ENCODE measurements at places on chromosomes 7 and 10.

- no peak for DNase-seq
Observed at GRCh38 chr7:5539013-5539411, 115.4 kb upstream of the TNRC18 start.

- DNase-seq = no peak
Observed at GRCh38 chr10:52514481-52514880, 200.4 kb downstream of the DKK1 start.

GRCh38 chr7:110830778-110831177 lies 260.1 kb upstream of the LRRN3 start:
- DNase-seq = no peak

- no peak for DNase-seq
Observed at GRCh38 chr7:116194115-116194514, 16.2 kb upstream of the TES start.

- no peak for DNase-seq
Observed at GRCh38 chr10:30454744-30455510, 20.9 kb downstream of the MAP3K8 start.

DNA sequence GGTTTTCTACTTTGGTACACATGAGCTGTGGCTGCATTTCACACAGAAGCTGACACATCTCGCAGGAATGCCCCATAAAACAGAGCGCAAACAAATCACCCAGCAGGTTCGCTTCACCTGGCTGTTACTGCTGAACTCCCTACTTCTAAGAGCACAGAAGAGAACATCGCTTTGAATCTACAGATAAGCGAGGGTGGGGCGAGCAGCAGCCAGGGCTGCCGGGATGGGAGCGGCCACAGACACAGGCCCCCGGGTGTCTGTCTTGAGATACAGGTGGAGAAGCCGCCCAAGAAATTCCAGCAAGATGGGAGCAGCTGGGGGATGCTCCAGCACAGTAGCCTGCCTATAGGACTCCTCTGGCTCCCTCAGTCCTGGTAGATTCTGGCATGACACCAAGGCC lies 27.4 kb downstream of the OGDHL start:
- DNase-seq = no peak

DNA sequence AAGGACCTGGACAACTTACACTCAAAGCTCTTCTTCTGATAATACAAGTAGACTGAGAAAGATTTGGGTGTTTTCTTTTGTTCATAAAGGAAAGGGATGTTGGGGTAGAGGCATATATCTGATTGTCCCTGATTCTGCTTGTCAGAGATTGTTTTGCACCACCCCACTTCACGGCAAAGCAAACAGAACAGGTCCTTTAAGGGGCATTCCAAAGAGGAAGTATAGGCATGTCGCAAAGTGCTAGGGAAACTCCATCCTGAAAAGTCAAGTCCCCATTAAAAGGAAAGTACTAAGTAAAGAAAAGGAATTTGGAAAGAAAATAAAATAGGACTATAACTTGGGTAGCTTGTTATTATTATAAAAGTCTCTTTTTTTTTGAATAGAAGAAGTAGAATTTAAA lies 233.0 kb downstream of the DNAJB9 start:
- DNase-seq = no peak

GRCh38 chr7:18499407-18500177 lies 4.0 kb downstream of the HDAC9 start:
- no peak for DNase-seq

DNA sequence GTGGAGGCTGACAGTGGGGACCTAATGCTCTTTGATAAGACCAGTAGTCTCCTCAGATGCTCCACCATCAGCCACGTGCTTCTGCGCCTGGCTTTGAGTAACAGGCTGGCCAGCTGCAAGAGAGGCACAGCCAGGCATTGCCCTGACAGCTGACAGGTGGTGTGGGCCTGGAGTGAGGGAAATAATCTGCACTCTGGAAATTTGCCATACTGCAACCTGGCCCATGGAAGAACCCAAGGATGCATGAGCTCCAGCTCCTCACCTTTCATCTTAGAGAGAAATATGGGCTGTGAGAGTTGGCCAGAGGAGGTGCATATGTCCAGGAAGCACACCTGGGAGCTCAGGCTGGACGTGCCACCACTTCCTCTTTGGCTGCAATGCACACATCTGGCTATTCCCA lies 118.9 kb downstream of the PLXDC2 start:
- no peak for DNase-seq

DNA sequence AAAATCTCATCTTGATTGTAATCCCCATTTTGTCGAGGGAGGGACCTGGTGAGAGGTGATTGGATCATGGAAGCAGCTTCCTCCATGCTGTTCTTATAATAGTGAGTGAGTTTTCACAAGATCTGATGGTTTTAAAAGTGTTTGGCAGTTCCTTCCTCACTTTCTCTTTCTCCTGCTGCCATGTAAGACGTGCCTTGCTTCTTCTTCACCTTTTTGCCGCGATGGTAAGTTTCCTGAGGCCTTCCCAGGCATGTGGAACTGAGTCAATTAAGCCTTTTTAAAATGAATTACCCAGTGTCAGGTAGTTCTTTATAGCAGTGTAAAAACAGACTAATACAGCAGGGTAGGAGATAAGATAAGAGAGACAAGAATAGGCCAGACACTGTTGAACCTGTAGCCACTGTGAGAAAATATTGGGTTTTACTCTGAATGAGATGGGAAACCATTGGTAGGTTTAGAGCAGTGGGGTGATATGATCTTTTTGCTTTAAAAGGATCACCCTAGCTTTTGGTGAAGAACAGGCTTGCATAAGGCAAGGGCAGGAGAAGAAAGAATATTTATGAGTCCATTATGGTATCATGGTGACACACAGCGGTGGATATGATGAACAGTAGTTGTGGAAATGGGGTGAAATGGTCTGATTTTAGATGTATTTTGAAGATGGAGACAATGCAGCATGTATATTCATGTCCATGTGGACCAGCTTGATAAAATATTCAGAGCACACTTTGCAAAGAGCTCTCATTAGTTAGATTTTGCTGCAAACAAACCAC lies 11.5 kb downstream of the OR6B1 start:
- DNase-seq = peak; percentile 9

- DNase-seq = no peak
Observed at GRCh38 chr10:124249196-124249595, 155.8 kb upstream of the CHST15 start.

DNA sequence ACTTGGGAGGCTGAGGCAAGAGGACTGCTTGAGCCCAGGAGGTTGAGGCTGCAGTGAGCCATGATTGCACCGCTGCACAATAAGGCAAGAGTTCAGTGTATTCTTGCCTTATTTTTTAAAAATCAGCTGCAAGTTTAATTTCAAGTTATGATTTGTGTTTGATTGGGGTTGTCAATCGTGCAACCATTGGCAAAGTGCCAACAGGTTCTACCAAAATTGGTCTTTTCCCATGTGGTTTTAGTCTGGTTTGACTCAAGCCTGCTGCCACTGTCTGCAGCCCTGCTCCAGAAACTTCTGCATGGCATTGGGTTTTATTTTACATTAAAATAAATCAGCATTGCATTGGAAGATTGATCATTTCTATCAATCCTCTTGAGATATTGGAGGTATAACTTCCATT lies 72.7 kb downstream of the PTPRE start:
- no peak for DNase-seq

GRCh38 chr10:5466451-5467206 lies 32.7 kb downstream of the CALML5 start:
- DNase-seq = peak; percentile 28

DNA sequence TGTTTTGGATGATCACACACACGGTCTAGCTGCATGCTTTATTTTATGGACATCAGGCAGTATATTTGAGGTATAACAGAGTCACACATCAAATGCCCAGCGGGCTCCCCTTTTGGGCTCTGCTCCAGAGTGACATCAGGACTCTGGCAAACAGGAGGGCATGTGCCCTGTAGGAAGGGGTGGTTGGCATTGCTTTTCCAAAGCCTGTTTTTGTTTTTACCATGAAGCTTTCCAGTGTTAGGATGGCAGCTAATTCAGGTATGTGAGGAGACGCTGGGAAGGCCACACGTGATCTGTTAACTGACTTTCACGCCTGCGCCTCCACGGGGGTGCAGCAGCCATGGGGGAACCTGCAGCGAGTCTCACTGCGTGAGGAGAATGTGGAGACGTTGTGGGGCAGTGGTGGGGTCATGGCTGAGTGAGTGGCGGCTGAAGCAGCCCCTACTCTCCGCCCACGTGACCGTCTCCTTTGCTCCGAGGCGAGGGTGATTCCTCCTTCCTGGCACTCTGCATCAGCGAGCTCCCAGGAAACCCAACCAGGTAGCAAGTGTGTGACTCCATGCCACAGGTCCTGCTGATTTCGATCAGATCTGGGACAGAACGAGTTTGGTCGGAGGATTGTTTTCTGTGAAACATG lies 117.7 kb downstream of the ANKRD61 start:
- no peak for DNase-seq

GRCh38 chr7:27802999-27803398 lies 63.0 kb downstream of the TAX1BP1 start:
- DNase-seq = no peak

DNA sequence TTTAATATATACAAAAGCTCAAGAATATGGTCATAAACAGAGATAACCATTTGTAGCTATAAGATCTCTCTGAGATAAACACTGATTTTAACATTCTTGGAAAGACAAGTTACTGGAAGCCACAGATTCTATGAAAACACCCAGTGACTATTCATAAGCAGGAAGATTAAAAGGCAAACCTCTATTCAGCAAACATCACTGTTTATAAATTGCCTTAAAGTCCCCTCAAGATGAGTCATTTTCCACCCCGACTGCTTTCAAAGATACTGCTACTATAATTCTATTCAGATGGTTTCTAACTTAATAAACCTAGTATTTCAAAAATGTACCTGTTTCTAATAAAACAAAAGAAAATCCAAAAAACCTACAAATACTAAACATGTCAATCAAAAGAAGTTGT lies 21.0 kb downstream of the TM9SF3 start:
- no peak for DNase-seq

GRCh38 chr7:55570218-55570873 lies 2.0 kb downstream of the VOPP1 start:
- DNase-seq = no peak

GRCh38 chr7:150941351-150942000 lies 36.6 kb downstream of the KCNH2 start:
- no peak for DNase-seq

GRCh38 chr7:96196676-96197075 lies 125.2 kb downstream of the SLC25A13 start:
- no peak for DNase-seq

- DNase-seq = no peak
Observed at GRCh38 chr10:37478381-37478780, 353.0 kb downstream of the ANKRD30A start.

- DNase-seq = no peak
Observed at GRCh38 chr7:1437155-1437880, 22.0 kb downstream of the MICALL2 start.

- peak; percentile 78 for DNase-seq
Observed at GRCh38 chr7:76318488-76319353, 16.2 kb downstream of the HSPB1 start.

DNA sequence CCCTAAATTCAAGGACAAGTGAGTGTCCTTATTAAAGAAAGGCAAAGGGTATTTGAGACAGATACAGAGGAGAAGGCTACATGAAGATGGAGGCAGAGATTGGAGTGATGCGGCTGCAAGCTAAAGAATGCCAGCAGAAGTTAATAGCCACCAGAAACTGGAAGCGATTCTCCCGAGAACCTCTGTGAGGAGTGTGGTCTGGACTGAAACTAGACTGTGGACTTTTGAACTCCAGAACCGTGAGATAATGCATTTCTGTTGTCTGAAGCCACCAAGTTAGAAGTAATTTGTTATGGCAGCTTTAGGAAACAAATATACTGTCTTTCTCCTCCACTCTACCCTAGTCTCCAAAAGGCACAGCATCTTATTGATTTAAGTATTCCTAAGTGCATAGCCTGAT lies 80.3 kb upstream of the CREB5 start:
- no peak for DNase-seq

DNA sequence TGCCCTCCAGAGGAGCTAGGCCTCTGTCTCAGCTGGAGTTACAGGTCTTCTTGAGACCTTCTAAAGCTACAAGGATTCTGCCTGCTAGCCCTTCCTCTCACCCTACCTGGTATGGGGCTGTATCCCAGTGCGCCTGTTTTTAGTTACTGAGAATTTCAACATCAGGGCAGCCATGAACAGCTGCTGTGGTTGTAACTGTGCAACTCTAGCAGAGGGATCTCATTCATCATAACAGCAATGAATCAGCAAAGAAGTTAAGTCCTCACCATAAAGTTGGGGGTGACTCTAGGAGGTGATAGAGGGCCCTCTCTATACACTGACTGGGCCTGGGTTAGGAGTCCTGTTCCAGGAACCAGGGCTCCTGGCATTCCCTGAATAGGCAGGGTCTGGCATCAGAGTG lies 14.0 kb upstream of the CDH23 start:
- no peak for DNase-seq

- no peak for DNase-seq
Observed at GRCh38 chr10:132932461-132933307, 9.7 kb downstream of the CFAP46 start.

Data from KBM-7 (cell line).